ENCODE measurements at places on chromosomes 12 and 14.

DNA sequence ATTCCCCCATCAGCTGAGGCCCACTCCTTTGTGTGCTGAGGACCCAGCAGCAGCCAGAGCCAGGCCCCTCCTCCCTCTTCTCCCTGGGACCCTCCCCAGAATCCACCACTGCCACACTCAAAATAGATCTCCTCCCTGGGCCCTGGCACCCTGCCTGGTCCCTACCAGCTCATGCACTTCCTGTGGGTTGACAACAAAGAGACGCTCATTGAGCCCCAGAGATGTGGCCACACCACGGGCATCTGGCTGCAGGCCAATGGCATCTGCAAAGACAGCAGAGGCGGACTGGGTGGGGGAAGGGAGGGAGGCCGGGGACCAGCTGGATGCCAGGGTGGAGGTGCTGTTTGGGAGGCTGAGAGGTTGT is 16.0 kb upstream of the ENDOU start:
- no peak for DNase-seq

DNA sequence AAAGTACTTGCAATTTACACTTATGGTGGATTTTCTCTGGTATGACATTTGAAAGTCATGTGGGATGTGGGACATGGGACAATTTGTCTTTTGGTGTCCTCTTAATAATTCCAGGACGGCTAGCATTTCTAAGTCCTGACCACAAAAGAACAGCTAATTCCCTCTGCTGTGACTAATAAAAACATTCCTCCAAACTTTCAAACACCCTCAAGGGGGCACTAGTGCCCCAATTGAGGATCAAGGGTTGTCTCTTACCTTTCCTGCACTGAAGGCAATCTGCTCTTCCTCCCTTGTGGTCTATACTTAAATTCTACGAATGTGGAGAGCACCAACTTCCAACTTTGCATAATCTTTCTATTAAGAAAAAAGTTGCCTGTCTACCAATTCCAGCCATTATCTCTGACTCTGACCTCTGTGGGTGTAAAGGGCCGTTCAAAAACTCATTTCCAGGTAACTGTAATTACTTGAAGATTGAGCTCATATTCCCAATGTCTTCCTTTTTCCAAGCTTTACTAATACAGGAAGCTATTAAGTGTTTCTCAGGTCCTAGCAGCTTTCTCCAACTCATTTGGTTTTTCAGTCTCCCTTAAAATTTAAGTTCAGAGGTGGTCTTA is 210.2 kb downstream of the PTPRO start:
- DNase-seq = no peak

- DNase-seq = no peak
These were observed 49.2 kb upstream of the PTHLH start for GRCh38 chr12:28021704-28022103.

DNA sequence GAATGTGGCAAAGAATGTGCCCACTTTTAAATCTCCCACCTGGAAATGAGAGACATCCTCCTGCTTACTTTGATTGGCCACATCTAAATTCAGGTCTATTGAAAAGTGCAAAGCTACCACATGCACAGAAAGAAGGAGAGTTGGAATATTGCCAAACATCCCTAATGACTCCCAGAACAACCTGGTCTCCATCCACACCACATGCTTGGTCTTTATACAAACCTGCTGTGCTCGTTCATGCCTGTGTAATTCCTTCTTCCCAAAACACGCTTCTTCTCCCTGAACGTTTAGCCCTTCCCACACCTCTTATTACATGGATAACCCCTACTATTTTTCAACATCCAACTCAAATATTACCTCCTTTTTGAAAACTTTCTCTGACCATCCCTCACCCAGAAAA is 66.2 kb upstream of the BCL2L14 start:
- no peak for DNase-seq

GRCh38 chr14:24741871-24742270 is 107.9 kb upstream of the GZMB start:
- no peak for DNase-seq

DNA sequence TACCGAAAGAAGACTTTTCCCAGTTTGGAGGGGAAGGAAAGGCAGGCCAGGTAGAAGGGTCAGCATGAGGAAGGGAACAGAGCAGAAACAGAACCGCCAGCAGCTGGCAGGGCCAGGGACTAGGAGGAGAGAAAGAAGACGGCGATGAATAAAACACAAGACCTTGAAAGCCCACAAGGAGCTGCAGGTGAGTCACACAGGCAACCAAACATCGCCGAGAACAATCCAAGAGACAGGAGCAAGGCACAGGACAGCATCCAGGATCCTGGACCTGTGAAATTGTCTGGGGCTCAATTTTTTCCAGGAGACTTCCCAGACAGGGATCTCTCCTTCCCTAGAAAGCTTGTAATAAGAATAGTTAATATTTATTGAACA is 47.3 kb downstream of the NUAK1 start:
- no peak for DNase-seq

DNA sequence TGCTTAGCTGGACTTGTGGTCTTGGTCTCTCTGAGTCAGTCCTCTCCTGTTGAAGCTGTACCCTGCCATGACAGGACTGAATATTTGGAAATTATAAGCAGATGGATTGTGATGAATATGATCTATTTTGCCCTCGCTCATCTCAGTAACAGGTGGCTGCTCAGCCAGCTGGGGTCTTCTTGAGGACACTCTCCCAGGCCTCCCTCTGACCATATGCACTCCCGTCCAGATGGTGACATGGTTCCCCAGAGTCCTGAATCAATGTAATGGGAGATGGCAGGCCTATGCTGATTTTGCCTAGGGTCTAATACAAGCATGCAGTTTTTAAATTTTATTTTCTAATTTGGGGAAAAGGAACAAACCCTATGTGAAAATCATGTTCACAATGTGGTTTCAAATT is 63.1 kb upstream of the TRHDE start:
- no peak for DNase-seq

DNA sequence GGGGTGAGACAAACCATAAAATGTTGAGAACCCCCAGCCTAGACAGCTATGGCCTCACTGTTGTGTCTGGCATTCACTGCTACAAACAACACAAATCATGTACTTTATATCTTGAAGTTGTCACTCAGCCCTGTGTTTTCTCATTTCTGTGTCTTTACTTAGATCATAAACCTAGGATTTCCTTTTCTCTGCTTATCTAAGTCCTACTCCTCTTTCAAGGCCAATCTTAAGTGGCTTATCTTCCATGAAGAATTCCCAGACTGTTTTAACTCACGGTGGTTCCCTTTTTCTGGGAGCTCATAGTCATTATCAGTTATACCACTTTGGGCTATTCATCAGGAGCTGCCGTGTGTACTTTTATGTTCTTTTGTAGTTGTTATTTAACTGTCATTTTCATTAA is 42.1 kb downstream of the FLRT2 start:
- DNase-seq = no peak
